ENCODE measurements at places on chromosomes 12 and 14.

- no peak for DNase-seq
These were observed 615 bp downstream of the DDX51 start for GRCh38 chr12:132143336-132144071.

DNA sequence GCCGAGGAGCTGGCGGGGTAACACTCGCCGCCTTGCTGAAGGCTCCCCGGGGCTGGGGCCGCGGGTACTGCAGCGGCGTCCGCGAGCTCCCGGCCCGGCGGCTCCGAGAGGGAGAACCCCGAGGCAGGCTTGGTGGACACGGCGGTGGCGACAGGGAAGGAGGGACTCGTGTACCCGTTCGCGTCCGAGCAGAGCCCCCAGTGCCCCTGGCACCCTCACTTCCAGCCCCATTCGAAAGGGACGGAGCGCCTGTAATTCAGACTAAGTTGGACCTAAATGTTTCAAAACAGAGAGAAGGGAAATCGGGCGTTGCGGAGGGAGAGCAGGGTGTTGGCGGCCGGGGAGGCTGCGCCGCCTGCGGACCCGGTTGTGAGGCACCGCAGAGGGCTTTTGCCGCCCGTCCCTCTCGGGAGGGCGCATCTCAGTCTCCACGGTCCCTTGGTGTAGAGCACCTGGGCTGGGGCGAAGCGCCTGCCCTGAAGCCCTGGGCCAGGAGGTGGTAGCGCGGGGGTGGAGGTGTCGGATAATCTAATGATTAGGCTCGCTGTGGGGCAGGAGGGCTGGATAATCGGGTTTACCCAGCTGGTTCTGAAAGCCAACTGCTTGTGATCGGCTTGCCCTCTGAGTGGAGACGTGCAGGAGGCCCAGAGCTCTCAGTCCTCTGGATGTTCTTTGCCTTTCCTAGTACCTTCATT is 771 bp downstream of the DAAM1 start:
- DNase-seq: no peak

DNA sequence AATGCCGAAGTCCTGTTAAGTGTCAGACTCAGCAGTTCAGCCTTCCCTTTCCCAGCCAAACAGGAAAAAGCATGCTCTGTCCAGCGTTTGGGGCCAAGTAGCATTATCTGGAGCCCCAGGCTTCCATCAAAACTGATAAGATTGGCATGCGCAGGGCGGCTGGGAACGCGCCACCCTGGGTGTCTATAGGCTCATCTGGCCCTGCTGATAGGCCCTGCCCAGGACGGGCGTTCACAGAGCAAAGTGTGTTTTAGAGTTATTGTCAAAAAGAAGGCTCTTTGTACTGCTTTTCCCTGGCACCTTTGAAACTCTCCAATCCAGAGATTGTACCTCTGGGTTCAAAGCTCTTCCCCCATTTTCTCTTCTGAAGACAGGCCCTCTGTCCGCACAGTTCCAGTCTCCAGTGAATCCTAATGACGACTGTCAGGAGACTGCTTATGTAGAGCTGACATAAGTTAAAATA is at the start of gene ART4:
ART4 (minus strand) TSS at position 102 of the 463 bp plus-strand sequence. CDS start 413 bp downstream, outside the sequence.
- DNase-seq: no peak

DNA sequence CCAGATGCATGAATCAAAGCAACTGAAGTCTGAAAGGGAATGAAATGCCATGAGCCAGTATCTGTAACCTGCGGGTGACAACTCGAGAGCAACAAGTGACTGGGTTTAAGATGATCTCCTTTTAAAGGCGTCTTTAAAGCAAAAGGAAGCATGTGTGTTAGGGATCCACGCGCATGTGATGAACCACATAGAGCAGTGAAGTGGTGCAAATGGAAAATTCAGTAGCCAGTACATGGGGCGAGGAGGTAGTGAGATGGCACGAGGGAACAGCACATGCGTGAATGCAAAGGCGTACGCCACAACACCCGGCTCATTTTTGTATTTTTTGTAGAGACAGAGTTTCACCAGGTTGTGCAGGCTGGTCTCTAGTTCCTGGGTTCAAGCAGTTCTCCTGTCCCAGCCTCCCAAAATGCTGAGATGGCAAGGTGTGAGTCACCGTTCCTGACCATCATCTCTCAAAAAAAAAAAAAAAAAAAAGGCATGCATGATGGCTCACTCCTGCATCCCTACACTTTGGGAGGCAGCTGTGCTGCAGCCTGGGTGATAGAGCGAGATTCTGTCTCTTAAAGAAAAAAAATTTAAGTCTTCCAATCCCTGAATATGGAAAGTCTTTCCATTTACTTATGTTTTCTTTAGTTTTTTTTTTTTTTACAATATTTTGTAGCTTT is 24.6 kb upstream of the BCL7A start:
- no peak for DNase-seq

DNA sequence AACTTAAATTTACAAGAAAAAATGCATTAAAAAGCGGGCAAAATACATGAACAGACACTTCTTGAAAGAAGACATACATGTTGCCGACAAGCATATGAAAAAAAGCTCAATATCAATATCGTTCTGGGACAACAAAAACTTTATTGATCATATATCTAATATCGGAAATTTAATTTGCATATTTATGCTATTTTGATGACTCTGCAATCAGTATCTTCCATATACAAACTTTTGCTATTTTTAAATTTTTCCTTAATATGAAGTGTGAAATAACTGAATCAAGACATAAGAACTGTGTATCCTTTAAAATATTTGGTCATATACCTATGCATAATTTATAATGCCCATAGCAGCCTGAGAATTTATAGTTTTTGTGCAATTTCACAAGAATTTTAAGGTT is 224.6 kb downstream of the ALX1 start:
- DNase-seq: no peak

- no peak for DNase-seq
These were observed 18.6 kb downstream of the CHGA start for GRCh38 chr14:92941531-92941930.

GRCh38 chr12:27178723-27179399 is 65.2 kb upstream of the STK38L start:
- no peak for DNase-seq

- DNase-seq: no peak
These were observed 10.0 kb downstream of the AHNAK2 start for GRCh38 chr14:104968153-104968527.

Measured in activated CD8-positive, alpha-beta memory T cell treated with anti-CD3 and anti-CD28 coated beads for 4 hours (primary cell).